ENCODE measurements at places on chromosomes 13 and 19.

GRCh38 chr13:75936791-75937190, 300.7 kb downstream of the LMO7 start:
- no peak for DNase-seq

GRCh38 chr13:27266917-27267316, 3.7 kb upstream of the RASL11A start:
- DNase-seq, result no peak

- no peak for DNase-seq
These were observed 8.8 kb downstream of the PRR36 start for GRCh38 chr19:7865262-7865911.

- no peak for DNase-seq
These were observed 52.0 kb downstream of the ARHGEF7 start for GRCh38 chr13:111166882-111167675.

DNA sequence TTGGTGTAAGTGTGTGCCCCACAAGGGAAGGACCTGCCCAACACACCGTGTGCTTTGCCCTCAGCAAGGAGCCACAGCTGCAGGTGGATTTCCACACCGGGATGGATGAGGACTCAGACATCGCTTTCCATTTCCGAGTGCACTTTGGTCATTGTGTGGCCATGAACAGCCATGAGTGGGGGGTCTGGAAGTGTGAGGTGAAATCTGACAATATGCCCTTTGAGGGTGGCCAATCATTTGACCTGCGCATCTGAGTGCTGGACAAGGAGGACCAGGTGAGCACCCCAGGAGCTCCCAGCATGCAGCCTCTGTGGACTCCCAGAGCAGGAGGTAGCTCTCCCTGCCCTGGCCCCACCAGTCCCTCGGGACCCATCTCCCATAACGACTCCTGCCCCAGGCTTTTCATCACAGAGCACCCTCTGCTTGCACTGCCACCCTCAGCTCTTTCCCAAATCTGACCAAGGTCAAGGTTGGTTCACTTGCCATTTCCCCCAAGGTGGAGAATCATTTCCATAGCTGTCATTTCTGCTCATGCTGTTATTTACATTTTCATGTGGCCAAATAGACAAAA, 13.2 kb upstream of the EID2 start:
- DNase-seq, result no peak

GRCh38 chr19:18202778-18203407, 949 bp downstream of the RAB3A start:
- DNase-seq, result no peak

DNA sequence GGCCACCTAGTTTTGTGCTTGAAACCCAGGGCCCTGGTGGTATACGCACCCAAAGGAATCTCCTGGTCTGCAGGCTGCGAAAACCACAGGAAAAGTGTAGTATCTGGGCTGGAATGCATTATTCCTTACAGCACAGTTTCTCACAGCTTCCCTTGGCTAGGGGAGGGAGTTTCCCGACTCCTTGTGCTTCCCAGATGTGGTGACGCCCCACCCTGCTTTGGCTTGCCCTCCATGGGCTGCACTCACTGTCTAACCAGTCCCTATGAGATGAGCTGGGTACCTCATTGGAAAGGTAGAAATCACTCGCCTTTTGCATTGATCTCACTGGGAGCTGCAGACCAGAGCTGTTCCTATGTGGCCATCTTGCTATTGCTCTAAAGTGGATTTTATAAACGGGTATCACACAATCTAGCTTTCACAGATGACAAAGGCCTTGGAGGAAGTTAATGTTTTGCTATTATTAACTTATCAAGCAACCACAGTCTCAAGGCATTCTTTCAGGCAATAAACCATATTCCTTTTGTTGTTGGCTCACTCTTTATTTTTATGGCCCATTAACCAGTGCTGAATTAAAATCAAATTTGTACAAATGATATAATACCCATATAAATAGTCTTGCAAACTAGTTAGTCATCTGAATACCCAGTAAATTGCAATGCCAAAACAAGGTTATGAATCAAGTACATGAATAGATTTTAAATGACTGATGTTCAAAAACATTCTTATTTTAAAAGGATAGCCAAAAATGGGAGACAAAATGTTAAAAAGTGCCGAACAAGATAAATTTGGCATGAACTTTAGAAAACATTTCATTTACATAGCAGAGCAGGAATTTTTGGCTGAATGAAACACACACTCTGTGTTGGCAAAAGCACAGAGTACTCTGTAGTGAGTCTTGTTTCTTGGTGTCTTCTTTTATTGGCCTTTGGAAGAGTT, 475.4 kb upstream of the ARGLU1 start:
- no peak for DNase-seq

DNA sequence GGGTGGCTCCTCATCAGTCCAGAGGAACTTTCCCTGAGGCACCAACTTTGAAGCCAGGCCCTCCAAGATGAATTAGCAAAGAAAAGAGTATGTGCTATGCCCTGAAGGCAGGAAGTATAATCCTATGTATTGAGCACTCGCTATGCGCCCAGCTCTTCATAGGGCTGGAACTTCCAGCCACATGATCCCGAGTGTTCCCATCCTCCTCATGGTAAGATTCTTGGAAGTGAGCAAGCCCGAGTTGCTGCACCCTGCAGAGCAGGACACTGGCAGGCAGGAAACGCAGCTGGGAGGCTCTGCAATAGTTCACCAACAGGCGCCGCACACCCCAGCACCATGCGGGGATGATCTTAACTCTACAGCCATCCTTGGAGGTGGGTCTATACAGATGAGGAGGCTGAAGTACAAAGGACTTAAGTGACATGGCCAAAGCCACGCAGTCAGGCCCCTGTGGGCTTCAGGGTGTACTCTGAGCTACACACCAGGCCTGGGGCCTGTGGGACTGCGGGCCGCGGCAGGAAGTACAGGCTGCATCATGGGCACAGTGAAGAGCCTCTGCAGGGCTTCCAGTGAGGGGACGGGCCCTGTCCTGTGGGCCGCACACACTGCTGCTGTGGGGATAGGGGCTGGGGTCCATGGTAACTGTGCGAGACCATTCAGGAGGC, 25.1 kb downstream of the C19orf47 start:
- DNase-seq, result no peak

DNA sequence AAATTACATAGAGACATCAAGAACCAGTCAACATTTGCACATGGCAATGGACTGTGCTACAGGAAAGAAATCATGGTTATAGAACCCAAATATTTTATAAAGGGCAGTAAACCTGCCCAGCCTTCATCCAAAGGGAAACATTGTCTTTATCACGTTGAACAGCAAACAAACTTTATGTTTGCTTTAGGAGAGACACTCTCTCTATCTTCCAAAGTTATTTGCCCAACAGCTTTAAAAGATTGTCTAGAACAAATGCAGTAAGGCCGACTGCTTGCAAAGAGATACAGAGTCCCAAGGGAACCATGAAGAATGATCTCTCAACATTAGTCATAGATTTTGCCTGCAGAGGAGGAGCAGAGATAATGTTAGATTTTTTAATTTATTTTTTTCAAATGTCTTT, 1323.5 kb upstream of the SLC10A2 start:
- no peak for DNase-seq

DNA sequence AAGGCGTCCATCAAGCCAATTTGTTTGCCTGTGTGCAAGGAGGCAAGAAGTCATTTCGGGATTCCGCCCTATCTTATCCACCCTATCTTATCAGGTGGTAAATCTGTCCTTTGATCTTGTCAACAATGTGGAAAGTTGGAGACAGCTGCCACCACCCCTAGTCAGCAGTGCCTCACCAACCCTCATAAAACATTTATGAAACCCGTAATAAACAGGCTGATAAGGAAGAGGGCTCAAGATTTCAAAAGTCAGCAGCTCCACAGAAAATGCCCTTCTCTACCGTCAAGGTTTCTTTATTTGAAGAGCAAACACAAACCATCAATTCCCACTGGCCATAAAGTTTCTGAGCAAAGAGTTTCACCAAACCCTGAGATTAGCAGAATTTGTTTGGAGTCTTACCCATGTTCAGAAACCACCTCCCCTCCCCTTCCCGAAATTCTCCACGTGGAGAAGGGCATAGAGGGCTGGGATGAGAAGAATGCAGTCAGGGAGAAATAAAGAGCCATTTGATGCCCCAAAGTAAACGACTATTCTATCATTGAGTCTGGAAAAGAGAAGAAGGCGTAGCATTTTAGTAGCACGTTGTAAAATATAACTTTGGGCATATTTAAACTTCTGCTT, 196.0 kb upstream of the GPR12 start:
- DNase-seq, result no peak

- no peak for DNase-seq
These were observed 168.9 kb downstream of the PTPRS start for GRCh38 chr19:5171711-5172110.

- DNase-seq, result no peak
These were observed 7.7 kb downstream of the IRGC start for GRCh38 chr19:43723588-43723987.

GRCh38 chr13:24152292-24153214, 8.0 kb upstream of the SPATA13 start:
- DNase-seq, result no peak

DNA sequence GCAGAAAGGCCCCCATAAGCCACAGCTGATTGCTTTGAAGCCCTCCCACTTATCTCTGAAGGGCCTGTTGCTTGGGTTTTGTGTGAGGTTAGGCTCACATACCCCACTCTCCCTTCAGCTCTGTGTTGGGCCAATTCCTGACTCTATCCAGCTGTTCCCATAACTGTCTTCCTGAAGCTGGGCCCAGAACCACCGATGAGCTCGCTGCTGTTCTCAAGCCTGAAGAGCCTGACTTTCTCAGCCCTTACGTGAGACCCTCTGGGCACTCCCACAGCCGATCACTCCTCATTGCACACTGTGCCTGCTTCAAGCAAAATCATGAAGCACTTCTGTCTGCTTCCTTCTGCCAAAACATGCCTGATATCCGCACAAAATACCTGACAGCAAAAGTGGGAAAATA, 124.1 kb downstream of the CRYL1 start:
- no peak for DNase-seq

GRCh38 chr19:19032420-19033175, 719 bp downstream of the SUGP2 start:
- peak; percentile 85 for DNase-seq

- no peak for DNase-seq
These were observed 5.5 kb downstream of the PHLDB3 start for GRCh38 chr19:43499042-43499441.

- no peak for DNase-seq
These were observed 79.0 kb upstream of the ZNF536 start for GRCh38 chr19:30293051-30293785.

DNA sequence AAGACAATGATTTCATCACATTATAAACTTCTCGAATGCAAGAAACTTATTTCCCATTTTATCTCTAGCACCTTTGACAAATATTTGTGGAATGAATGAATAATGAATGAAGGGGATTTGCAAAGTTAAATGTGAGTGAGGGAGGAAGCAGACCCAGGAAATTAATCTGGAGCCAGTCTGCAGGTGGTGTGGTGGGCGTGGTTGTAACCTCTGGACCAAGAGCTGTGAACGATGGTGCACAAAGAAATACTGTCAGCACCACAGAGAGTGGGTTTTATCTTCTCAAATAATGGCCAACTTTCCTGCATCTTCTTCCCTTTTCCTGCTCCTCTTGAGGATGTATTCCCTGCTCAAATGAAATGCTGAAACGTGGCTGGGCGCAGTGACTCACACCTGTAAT, 11.0 kb upstream of the ZNF792 start:
- DNase-seq, result no peak

DNA sequence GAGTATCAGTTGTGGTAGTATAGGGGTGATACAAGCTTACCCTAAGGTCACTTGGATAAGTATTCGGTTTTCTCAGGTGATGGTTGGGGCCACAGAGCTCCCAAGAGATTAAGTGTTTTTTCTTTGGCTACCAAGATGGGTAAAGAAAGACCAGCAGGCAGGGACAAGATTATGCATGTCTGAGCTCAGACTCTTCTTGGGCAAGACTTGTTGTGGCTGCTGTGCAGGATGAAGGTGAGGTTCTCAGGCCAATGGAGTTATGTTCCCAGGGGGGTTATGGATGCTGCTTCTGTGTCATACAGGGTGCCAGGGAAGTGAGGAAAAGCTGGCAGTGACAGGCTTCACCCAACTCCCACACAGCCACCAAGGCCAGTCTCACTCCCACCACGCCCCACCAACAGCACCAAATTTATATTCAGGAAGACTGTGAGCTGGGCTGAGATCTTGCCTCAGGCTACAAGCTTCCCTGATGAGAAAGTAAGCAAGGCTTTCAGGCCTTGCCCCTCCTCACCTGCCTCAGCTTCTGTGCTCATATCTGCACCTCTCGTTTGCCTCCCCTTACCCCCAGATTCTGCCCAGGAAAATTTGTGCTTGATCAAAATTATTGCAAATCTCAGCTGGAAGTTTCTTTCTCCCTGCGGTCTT, 511.8 kb upstream of the SLITRK1 start:
- DNase-seq, result no peak

DNA sequence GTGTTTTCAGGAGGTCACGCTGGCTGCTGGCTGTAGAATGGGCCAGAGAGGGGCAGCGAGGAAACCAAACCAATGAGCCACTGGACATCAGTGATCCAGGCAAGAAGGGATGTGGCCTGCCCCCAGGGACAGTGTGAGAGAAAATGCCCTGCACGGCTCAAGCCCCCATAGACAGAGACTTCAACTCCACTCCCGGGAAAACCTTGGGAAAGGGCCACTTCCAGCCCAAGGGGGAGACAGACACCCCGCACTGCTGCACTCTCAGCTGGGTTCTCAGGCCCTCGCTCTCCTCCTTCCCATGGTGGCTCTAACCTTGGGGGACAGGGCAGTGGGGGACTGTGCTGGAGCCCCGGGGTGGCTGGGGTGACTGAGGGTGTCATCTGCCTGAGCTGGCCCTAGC, 172.0 kb downstream of the KATNAL1 start:
- no peak for DNase-seq

GRCh38 chr13:49669735-49670309, 21.5 kb downstream of the EBPL start:
- DNase-seq, result peak; percentile 22

GRCh38 chr13:39279077-39279476, 240.8 kb downstream of the NHLRC3 start:
- no peak for DNase-seq
